ENCODE measurements at places on chromosomes 7 and 10.

GRCh38 chr7:153948060-153948459 lies 104.1 kb upstream of the DPP6 start:
- DNase-seq = no peak

DNA sequence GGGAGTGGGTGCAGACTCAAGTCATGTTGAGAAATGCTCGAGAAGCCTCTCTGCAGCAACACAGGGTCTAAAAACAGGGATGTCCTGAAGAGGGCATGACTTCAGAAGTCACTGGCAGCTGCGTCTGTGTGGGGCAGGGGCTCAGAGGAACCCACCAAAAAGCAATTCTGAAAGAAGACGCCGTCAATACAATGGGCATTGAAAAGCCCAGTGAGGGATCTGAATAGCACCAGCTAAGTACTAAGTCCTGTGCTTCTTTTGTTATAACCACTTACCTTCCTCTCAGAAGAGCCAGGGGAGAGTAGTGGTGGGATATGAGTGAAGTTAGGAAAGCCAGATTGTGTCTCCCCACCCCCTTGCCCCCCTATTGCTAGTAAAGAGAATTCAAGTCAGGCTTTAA lies 137.2 kb downstream of the INHBA start:
- DNase-seq = no peak

DNA sequence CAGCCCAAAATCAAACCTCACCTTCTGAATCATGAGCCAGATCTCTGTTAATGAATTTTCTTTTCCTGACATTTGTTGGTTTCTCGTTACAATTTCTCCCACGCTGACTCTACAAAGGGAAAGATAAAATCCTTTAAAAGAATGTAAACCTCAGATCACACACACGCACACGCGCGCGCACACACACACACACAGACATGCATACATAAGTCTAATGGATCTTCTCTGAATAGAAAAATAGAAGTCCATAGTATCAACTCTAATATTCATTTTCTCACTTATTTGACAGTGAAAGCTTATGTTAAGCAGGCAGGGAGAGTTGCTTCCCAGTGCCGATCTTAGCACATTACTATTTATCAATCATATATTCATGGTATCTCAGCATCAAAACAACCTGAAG lies 1.4 kb downstream of the ETV1 start:
- no peak for DNase-seq

- no peak for DNase-seq
These were observed 73.7 kb upstream of the CAMK2B start for GRCh38 chr7:44398953-44399574.

- DNase-seq = no peak
These were observed 59.6 kb upstream of the PITRM1 start for GRCh38 chr10:3231951-3232730.

DNA sequence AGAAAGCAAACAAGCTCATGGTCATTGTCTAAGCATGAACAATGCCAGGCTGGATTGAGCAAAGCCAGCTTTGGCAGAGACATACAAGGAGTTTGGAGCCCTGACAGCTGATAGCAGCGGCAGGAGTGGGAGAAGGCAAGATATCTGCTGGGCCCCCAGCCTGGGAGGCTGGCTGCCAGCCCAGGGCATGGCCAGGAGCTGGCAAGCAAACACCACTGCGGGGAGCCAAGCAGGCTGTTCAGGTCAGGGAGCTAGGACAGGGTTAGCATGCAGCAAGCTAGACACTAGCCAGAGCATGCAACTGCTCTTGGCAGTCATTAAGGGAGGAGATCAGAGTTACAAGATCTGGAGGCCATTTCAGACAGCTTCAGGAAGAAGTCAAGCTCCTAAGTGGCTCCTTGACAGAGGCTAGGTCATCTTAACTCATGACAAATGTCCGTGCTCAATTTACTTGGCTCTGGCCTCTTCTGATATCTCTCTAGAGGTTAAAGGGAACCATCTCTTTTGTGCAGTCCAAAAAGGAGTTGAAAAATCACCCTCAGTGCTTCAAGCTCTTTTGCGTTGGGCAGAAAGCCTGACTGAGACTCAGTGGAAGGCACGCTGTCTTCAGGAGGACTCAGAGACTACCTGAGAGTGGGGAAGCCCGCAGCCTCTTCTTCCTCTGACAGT lies 436.8 kb upstream of the C7orf33 start:
- DNase-seq = no peak

Measured in NCI-H1417 treated with DMSO at 0.1 percent for 48 hours (cell line).